ENCODE measurements at places on chromosomes 1 and 21.
A peak's percentile ranks its signal among the peaks of the same experiment; 100 is the strongest.

GRCh38 chr1:219144658-219145315, 28.9 kb upstream of the LYPLAL1 start:
- DNase-seq = no peak

GRCh38 chr1:110055493-110056284, 14.8 kb downstream of the ALX3 start:
- peak; percentile 67 for DNase-seq

GRCh38 chr1:34762474-34763141, 3.1 kb downstream of the GJB4 start:
- no peak for DNase-seq

DNA sequence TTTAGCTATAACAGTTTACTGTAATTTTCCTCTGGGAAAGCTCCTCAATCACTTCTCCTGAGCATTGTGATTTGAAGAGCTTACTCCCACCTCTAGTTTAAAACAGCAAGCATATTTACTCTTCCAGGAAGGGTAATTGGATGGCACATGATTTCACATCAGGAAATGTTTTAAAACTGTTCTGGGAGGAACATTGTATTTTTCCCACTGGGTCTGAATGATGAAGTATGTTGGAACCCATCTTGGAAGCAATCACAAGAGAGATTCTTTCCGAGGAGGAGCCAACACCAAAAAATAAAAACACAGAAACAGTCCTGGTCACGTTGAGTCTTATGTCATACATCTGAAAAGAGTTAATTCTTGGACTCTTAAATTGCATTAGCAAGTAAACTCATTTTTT, 17.3 kb downstream of the MAP10 start:
- DNase-seq = no peak

DNA sequence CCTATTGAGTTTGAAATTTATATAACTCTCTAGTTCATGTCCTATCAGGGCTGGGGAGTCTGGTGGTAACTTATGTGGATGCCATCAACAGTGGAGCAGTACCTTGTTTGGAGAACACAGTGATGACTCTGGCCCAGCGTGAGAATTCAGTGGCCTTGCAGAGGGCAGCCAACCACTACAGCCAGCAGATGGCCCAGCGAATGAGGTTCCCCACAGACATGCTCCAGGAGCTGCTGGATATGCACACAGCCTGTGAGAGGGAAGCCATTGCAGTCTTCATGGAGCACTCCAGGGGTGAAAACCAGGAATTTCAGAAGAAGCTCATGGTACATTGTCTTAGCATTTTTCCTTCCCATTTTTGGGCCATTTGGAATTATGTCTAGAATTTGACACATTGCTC, 32.0 kb upstream of the GBP6 start:
- DNase-seq = no peak

DNA sequence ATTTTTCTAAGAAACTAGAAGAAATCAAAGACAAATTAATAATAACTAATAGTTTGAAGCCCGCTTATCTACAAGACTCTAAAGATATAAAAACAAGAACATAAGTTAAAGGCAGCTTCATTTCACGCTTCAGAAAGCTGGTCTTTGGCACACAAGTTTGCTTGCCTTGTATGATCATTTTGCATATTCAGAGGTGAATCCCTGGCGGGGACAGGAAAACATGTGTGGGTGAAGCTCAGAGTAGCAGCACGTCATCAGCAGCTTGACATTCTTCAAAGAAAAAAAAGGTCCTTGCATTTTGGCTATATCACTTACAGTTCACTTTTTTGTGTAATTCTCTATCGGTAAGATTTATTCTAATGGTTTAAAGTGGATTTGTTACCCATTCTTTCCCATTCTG, 1911.8 kb downstream of the MRPL39 start:
- no peak for DNase-seq

DNA sequence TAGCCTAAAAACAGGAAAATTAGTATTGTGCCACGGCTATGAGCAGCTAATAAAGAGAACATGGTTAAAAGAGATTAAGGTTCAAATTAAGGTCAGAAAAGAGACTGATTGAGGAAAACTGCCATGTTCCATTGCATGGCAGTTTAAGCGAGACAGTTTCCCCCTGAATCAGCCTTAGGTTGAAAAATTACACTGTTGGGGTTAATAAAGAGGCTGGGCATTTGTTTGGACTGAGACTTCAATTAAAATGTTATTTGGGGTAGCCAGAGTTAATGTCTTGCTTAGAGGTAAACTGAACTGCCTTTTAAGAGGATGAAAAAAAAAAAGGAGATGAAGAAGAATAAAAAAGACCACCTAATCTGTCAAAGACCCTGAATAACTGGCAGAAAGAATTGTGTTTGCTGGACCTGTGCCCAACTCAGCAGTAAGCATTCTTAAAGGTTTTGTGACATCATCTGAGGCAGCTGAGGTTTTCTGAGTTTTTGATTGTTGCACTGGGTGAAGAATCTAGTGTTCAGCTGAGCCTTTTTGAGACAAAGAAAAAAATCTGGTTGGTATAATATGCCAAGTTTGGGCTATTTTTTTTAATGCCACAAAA, 17.7 kb upstream of the PROX1 start:
- no peak for DNase-seq

GRCh38 chr21:42637267-42638041, 16.0 kb upstream of the PDE9A start:
- DNase-seq = no peak

DNA sequence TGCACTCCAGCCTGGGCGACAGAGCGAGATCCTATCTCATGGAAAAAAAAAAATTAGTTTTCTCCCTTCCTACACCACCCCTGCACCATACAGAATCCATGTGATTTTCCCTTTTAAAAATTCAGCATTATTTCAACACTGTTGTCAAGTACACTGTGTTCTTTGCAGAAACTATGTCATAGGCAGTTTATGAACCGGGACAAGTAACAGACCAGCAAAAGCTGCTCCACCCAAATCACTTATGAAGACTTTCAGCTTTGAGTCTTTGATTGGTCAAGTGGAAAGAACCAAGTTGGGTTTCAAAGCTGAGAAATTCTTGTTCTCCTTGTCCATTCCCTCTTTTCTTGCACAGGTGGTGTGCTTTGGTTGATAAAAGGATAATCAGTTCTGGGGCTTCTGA, 173.0 kb downstream of the CDC7 start:
- no peak for DNase-seq

- DNase-seq = no peak
These were observed 8.8 kb upstream of the IGSF3 start for GRCh38 chr1:116676291-116676690.
